Peyer's patch (tissue), 4 donors: ENCODE measurements at places on chromosomes 5 and 9. TPM values are rescaled to one million over a fixed set of nuclear protein-coding genes. Genes with fewer than 3 reads are reported as not detected.

DNA sequence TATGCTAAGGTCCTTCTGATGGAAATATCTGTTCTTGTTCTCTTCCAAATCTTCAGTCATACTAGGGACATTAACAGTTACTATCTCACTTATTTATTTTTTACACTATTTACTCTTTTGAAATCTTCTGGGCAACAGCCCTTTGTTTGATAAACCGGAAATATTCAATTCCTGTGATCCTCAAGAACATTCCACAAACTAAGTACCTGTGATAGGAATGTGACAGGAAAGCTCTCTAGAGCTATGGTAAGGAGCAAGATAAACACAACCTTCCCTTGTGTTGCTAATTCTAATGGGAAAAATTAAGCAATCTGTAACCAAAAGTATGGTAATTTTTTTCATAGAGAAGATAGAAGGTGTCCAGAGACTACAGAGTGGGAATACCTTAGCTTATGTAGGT, 22.0 kb upstream of the ANKRD34B start:
- DNase-seq, result no peak

DNA sequence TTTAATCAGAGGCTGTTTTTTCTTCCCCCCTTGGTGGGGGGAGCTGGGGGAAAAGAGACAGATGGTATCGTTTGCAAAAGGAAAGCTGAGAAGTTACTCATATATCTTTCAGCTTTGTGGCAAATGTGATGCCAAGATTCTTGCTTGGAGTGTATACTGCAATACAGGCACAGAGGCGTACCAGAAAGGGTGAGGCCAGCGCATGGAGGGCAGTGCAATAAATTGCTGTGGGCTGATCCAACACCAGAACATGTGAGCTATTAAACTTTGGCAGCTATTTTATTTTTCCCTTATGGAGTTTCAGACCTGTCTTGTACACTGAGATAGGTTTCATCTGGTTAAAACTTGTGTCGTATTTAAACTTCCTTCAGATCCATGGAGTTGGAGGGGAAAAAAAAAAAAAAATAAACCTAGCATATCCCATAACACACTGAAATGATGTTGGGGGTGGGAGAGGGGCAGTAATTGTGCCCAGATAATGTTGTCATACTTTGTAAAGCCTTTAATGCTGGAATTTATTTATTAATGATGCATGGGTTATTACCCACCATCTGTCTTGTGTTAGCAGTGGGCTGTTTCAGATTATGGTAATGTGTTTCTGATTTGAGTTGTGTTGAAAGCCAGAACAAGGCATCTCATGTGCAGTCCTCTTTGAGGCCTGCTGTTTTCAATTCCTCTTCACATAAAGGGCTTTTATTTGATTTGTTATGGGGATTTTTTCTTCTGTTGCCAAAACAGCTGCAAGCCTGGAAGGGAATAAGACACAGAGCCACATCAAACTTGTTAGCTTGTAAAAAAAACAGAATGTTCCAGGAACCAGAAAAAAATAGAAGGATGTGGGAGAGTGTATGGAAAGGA, 891.3 kb downstream of the TLE1 start:
- DNase-seq, result no peak

- DNase-seq, result no peak
Measured at GRCh38 chr9:107367727-107368502, 84.8 kb downstream of the RAD23B start.

GRCh38 chr5:95810305-95811125, 12.0 kb downstream of the GLRX start:
- no peak for DNase-seq

DNA sequence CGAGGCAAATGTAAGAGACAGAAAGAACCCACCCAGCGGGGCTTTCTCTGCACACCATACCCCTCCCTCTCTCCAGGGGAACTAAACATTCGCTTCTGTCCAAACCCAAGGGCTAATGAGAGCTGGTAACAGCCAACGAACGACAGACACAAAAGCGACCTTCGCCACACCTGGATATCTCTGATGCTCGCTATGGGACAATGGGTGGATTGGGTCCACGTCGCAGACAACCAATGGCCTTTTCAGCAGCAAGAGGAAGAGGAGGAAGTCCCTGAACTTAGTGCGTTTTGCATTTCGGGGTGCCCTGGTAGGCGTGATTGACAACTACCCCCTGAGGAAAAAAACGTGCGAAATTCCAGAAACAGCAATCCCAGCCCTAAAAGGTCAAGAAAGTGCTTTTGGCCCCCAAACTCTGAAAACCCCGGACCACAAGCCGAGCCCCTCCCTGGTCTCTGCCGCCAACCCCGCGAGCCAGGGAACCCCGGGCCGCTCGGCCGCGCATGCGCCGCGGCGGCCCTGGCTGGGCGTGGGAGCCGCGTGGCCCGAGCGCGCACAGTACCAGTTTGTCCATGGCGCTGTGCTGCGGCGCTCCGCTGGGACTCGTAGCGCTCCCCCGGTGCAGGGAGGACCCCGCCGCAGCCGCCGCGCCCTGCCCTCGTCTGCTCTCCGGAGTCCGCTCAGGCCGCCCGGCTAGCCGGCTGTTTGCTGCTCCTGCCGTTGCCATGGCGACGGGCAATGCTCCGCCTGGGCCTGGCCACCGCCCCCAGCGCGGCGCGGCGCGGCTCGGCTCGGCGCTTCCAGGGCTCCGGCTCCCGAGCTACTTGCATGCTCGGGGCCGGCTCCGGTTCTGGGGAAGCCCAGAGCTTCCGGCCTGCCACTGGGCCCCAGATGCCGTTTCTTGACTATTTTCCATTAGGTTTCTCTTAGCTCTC, 66.9 kb upstream of the DNAH5 start:
- peak; percentile 57 for DNase-seq

DNA sequence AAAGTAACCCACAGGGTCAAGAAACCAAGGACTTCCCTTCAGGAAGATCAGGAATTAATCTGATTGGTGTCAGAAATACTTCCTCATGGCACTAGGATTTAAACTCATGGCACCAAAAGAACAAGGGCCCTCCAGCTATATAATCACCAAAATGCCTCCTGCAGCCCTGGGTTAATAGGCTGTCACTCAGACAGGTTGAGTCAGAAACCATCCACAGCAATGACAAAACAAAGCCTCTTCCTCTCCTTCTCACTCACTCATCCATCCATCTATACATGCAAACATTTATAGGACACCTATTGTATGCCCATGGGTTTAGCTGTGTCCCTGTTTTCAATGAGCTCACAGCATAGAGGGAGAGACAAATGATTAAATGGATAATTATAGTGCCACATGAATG, 62.5 kb upstream of the SPOCK1 start:
- no peak for DNase-seq

- DNase-seq, result no peak
Measured at GRCh38 chr9:135993765-135994500, 32.8 kb upstream of the UBAC1 start.

GRCh38 chr9:7237473-7238246, 479.9 kb downstream of the KDM4C start:
- DNase-seq, result no peak

GRCh38 chr9:23587433-23587832, 238.6 kb downstream of the ELAVL2 start:
- no peak for DNase-seq

GRCh38 chr5:174317256-174317894, 271.9 kb downstream of the NSG2 start:
- peak; percentile 46 for DNase-seq

DNA sequence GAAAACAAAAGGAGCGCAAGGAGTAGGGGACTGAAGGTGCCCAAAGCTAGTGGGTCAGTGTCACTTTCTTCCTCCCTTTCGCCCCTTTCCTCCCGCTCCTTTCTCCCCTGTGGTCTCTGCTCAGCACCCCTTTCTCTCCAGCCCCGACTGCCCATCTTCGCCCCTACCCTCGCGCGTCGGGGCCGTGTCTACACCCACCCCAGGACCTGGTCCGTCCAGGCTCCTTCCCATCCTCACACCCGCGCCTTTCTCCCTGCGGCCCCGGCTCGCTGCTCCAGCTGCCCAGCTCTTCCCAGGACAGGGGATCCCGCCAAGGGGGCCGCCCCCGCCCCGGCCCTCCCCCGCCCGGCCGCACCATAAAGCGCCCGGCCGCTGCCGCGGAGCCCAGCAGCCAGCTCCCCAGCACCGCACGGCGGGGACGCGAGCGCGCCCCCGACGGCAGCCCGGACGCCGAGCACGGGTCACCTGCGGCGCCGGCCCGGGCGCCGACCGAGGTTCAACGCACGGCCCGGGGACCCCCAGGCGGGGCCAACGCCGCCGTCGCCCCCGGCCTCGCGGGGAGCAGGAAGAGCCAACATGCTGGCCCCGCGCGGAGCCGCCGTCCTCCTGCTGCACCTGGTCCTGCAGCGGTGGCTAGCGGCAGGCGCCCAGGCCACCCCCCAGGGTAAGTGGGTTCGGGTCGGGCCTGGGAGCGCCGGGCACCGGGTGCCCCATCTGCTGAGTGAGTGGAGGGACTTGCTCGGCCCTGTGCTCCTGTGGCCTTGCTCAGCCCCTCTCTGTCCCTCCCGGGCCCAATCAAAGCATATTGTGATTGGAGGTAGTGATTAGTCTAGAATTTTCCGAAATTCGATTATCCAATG, at the start of gene THBS4:
TSS of gene THBS4 (plus strand) at position 387 of the 860 bp plus-strand sequence. CDS start at position 577, 190 bp downstream.
- DNase-seq, result no peak

- DNase-seq, result no peak
Measured at GRCh38 chr5:175656966-175657365, 905 bp upstream of the HRH2 start.

GRCh38 chr5:148509893-148510292, 126.1 kb downstream of the FBXO38 start:
- no peak for DNase-seq

DNA sequence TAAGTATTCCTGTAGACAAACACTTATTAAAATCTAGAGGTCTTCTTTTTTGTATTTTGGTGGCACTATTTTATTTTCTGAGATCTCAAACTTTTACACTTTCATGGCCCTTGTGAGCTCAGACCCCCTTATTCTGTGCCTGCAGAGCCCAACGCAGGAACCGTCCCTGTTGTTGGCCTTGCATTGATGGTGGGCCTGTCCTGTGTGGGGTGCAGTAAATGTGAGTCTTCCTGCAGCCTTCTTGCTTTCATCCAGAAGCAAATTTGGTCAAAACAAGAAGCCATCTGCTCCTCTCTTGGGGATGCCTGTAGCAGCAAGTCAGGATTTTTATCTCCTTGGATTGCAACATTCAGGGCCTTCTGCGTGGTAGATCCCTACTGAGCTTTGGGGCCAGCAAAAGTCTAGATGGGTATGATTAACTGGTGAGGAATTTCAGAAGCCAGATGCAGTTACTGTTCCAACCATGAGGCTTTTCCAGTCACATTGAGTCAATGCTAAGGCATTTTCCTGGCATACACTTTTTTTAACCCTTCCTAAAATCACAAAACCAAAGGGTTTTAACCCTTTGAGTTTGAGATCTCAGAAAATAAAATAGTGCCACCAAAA, 31.7 kb downstream of the BASP1 start:
- no peak for DNase-seq

GRCh38 chr5:167261309-167262100, 1029.9 kb upstream of the WWC1 start:
- no peak for DNase-seq

DNA sequence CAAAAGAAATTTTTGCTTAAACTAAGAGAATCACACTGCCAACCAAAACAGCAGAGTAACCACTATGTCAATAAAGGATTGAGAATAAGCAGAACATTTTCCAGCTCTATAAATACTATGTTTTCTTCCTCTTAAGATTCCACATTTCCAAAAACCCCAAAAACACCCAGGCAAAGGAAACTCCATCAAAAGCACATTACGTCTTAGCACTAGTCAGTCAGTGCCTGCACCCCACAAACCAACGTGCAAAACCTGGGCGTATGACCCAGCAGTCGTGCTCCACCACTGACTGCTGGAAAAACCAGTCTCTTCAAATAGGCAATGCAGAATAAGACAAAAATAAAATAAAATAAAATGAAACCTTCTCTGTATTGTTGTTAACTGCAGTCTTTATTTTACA, 85.3 kb downstream of the GNAQ start:
- DNase-seq, result no peak

- DNase-seq, result no peak
Measured at GRCh38 chr5:39506211-39506610, 81.4 kb upstream of the DAB2 start.

GRCh38 chr9:86783884-86784283, 163.4 kb downstream of the GAS1 start:
- DNase-seq, result no peak

DNA sequence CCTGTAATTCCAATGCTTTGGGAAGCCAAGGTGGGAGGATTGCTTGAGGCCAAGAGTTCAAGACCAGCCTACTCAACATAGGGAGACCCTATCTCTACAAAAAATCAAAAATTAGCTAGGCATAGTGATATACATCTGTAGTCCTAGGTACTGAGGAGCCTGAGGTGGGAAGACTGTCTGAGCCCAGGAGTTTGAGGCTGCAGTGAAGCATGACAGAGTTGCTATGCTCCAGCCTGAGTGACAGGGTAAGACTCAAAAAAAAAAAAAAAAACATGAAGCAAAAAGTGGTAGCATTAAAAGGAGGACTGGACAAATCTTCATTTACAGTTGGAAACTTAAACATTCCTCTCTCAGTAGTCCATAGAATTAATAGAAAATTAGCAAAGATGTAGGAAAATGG, 9.8 kb downstream of the CCNG1 start:
- no peak for DNase-seq

DNA sequence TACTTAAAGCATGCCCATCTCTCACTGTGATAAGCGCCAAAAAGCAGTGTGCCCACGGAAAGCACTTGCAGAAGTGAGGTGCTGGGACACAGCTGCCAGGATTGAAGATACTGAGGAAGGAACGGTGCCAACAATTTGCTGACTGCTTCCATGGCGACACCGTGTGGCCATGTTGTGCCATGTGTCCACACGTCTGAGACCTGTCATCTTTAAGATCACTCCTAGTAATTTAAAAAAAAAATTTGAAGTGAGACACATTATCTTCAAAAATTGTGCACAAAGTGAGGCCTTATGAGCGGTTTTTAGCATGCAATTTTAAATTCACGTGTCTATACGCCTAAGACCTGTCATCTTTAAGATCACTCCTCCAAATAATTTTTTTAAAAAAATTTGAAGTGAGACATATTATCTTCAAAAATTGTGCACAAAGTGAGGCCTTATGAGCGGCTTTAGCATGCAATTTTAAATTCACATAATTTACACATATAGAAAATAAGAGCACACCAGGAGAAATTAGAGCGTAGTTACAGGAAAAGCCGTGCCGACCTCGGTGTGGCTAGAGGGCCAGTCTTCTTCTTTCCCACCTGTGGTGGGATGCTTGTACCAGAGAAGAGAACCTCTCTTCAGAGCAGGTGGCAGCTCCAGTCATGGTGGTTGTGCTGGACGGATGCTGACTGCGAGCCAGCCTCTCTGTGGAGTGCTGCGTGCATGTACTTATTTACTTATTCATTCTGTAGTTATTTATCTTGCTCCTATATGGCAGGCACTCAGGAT, 21.4 kb upstream of the FLT4 start:
- DNase-seq, result peak; percentile 30

GRCh38 chr9:78386348-78386747, 89.4 kb downstream of the PSAT1 start:
- DNase-seq, result no peak

Gene CNTRL
- total RNA-seq, result 11.9 TPM

Gene SLC6A3
- total RNA-seq, result not detected

Gene RANBP3L
- total RNA-seq, result not detected

Gene SLC36A2
- not detected for total RNA-seq

Gene FGFR4
- 53.2 TPM for total RNA-seq

Gene SPAAR
- total RNA-seq, result 0.88 TPM

Gene OCLN
- 64.7 TPM for total RNA-seq

Gene SPATA31A6
- not detected for total RNA-seq

Gene MRPL50
- 7.9 TPM for total RNA-seq

Gene PCDHGB1
- 0.47 TPM for total RNA-seq
